ENCODE measurements at places on chromosomes 3 and 15.

GRCh38 chr3:30751610-30752299 lies 142.7 kb downstream of the GADL1 start:
- no peak for DNase-seq

GRCh38 chr3:3553236-3553635 lies 246.0 kb upstream of the LRRN1 start:
- no peak for DNase-seq

GRCh38 chr3:138640537-138640936 lies 32.0 kb downstream of the FAIM start:
- no peak for DNase-seq

DNA sequence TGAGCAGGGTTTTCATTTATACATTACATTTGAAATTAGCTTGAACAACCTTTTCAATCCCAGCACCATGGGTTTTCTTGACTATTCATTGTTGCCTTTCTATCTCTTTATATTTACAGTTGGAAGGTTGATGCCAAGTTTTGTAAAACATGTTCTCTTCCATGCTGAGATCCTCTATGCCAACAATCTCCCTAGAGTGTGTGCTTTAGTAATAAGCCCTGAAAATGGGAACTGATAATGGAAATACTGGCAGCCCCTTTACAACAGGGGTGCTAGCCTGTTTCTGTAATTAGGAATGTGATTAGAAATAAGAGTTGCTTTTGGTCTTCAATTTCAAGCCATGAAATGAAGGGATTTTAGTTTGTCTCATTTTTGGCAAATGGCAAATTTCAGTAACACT lies 239.9 kb upstream of the NAALADL2 start:
- no peak for DNase-seq

- no peak for DNase-seq
Measured at GRCh38 chr15:39685999-39686613, 96.5 kb downstream of the FSIP1 start.
